ENCODE measurements at places on chromosomes 1 and 21.

- peak; percentile 83 for DNase-seq
These were observed 350 bp upstream of the S100A6 start for GRCh38 chr1:153536012-153536670.

DNA sequence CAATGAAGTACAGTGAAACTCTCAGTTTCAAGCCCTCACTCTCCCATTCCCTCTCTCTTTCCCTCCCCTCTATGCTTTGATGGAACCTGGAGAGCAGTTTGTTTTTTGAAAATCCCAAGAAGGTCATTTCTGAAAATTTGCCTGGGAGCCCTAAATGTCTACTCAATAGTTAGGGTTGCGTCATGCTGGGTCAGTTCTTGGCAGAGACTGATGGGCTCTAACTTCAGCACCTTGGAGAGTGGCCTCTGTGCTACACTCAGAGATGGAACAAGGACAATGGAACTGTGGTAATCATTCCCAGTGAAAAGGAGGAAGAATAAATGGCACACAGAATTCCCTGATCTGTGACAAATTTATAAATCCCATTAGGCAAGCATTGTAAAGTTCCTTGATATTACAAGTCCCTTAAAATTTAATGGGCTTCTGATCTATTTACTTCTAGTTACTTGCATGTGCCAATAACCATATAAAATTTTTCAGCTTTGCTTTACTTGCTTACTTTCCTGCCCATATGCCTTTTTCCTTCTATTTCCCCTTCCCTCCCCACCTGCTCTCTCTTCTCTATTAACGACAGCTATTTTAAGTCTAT is 182.9 kb upstream of the KCND3 start:
- DNase-seq: no peak

DNA sequence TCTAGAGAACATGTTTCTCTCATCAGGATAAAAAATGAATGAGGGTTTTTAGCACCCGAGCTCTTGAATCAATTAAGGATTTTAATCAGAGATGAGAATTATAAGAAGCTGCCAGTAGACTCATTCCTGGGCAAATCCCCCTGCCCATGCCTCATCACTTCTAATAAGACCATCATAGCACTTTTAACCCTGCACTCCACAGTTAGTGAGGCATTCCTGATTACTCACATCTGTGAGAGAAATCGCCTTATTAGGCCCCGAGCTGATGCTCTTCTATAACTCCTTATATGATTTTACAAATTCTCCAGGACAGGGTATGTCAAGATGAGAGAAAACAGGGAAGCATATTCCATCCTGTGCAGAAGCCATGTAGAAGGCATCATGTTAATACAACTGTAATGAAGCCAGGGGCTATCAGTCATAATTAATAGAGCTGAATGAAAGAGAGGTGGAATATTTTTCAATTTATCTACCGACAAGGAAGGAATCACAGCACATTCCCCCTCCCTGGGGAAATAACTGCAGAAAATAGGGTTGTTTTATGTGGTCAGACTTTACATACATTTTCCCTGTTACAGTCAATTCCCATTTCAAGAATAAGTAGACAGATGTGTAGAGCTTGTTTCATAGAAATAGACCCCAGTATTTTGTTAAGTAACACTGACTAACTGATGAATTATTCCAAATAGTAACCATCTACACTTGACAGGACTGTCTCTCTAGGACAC is 272.7 kb downstream of the HHIPL2 start:
- no peak for DNase-seq

DNA sequence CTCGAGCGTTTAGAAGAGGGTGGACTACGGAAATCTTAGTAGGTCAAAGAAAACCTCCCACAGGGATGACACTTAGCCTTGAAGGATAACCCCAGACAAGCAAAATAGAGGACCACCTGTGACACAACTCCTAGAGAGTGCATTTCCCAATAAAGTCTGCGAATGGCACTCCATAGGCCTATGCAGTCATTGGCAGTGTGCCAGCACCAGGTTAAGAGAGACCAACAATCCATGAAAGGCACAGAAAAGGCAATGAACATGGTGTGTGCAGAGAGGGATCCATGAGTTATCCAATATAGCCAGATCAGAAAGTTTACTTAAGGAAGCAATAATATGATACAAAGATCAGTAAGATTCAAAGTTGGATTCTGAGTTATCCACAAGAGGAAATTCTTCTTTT is 45.2 kb upstream of the FMO2 start:
- no peak for DNase-seq

- no peak for DNase-seq
These were observed 3.0 kb downstream of the SWT1 start for GRCh38 chr1:185159966-185160365.

GRCh38 chr1:31432592-31433395 is 19.8 kb downstream of the SERINC2 start:
- DNase-seq: no peak

GRCh38 chr1:204780630-204781029 is 90.0 kb upstream of the NFASC start:
- DNase-seq: no peak

DNA sequence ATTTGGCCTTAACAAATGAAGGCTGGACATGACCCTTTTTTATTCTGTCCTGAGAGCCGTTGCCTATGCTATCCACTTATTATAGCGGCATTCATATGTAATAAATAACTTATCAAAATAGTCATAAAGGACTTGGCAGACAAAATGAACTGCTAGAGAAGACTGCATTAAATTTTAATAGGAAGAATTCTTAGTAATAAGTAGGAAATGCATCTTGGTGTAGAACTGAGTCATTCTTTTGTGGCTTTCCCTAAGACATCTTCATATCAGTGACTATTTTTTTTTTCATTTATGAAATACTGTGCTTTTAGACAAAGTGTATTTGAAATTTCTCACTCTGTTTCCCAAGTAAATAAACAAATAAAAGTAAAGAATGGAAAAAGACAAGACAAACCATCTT is 45.6 kb downstream of the PBX1 start:
- no peak for DNase-seq

GRCh38 chr1:982765-983436 is 1.0 kb upstream of the PERM1 start:
- DNase-seq: no peak

GRCh38 chr1:202045705-202046104 is 35.3 kb downstream of the ELF3 start:
- no peak for DNase-seq

DNA sequence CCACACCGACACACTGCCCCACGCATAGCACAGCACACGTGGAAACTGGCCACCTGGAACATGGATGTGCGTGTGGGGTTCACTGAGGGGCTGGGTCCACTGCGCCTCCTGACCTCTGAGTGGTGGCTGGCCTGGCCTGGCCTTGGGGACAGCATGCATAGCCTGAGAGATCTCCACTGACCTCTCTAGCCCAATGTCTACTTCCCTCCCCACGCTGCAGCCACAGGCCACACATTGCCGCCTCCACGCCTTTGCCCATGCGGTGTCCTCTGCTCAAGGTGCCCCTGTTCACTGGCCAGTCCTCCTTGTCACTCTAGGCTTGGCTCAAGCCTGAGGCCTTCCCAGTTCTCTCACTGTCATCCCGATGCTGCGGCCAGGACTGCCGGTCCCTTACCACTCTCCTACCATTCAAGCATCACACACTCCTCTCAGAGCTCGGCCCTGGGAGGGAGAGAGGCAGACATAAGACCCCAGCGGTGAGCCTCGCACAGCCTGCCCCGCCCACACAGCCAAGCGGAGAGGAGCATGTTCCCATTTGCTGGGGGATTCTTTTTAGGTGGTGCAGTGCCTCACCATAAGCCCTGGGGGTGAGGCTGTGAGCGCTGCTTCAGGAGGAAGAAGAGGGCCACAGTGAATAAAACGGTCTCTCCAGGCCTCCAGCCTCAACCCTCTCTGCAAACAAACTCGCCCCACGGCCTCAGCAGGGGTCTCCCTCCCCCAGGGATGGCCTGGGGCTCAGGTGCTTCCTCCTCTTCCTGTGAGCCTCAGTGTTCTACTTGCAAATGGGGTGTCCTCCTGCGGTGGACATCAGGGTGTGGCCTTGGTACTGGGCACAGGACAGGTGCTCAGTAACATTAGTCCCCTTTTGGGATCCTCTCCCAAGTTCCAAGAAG is 80.8 kb downstream of the DMRTB1 start:
- no peak for DNase-seq

DNA sequence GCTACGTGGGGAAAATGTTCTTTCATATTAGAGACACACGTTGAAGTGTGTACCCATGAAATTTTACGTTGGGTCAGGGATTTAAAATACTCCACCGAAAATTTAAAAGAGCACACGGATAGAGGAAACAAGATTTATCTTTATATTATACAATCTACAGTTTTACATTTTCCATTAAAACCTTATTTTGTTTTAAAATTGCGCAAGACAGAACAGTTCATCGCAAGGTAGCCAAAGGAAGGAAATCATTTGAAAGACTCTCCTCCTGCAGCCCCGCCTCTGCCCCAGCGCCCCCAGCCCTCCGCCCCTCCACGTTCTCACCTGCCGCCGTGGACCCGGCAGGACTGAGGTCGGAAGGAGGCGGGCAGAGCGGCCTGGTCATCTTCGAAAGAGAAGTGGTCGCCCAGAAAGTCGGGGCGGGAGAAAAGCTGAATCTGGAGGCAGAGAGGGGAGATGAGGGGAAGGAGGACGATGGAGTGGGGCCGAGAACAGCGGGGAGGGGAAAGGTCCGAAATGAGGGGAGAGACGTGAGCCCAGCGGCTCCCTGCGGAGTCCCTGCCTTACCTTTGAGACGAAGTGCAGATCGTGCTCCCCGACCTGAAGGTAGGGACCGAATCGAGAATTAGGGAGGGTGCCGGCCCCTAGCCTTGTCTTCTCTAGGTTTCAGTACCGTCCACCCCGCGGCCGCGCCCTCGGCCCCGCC is 18.0 kb downstream of the CRYBG2 start:
- no peak for DNase-seq

- DNase-seq: no peak
These were observed 77.0 kb upstream of the BACE2 start for GRCh38 chr21:41090981-41091380.

GRCh38 chr1:230165536-230165935 is 98.5 kb downstream of the GALNT2 start:
- no peak for DNase-seq

DNA sequence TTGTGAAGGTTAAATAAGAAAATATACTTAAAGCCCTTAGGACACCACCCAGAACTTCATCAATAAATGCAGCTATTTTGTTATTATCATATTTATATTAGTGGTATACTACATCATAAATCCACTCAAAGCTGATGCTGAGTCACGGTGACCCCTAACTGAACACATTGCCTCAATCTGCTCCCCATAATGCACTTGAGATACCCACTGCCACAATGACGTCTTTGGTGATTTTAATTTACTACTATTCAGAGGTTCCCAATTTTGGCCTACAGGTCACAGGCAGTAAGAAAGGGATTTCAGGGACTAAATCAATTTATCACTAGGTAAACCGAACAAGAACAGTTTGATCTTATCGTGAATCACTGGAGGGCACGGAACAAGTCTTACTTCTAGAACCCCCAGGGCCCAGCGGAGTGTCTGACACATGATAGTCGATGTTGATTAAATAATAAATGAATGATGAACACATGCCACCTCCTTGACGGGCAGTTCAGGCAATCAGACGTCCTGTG is 493 bp upstream of the CHD1L start:
- DNase-seq: no peak

- DNase-seq: no peak
These were observed 9.4 kb downstream of the TRIM45 start for GRCh38 chr1:117112047-117112717.

DNA sequence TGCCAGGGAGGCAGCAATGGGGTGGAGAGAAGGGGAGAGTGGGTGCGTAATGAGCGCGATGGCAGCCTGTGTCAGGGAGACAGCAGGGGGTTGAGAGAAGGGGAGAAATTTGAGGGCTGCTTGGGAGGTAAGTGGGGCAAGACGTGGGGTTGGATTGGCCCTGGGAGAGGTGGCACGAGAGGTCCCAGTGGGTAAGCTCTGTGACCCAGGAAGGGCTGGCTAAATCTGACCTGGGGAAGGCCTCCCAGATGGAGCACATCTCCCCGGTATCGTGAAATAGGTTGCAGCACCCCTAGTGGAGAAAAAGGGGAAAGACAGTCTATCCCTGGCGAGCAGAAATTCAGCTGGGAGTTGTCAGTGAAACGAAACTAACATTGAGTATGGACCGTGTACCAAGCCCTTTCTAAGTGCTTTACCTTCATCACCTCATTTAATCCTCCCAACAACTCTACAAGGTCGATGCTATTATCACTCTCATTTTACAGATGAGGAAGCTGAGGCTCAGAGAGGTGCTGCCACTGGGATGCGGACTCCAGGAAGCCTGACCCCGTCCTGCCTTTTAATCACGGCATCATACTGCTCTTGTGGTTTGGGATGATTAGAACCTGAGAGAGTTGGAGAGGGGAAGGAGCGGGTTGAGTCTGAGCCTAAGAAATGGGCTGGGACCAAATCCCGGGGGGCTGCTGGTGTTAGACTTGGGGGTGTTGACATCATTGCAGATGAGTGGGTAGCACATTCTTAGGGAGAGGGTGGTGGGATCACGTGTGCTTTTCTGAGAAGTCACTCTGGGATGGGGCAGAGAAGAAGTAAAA is 56.6 kb upstream of the RPL11 start:
- DNase-seq: peak; percentile 73

DNA sequence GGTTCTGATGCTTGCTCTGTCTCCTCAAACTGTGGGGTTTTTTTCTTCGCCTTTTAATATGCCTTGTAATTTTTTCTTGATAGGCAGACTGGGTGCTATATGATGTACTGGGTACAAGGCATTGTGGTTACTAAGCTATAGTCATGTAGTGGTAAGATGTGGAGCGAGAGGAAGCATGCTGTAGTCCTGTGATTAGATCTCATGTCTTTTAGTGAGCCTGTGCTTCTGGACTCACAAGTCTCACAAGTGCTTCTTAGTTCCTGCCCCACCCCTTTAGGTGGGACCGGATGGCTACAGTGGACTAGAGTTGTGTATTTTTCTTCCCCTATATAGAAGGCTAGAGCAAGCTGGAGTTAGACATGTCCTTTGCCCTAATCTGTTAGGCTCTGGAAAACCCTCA is 178.7 kb downstream of the DNM3 start:
- no peak for DNase-seq

DNA sequence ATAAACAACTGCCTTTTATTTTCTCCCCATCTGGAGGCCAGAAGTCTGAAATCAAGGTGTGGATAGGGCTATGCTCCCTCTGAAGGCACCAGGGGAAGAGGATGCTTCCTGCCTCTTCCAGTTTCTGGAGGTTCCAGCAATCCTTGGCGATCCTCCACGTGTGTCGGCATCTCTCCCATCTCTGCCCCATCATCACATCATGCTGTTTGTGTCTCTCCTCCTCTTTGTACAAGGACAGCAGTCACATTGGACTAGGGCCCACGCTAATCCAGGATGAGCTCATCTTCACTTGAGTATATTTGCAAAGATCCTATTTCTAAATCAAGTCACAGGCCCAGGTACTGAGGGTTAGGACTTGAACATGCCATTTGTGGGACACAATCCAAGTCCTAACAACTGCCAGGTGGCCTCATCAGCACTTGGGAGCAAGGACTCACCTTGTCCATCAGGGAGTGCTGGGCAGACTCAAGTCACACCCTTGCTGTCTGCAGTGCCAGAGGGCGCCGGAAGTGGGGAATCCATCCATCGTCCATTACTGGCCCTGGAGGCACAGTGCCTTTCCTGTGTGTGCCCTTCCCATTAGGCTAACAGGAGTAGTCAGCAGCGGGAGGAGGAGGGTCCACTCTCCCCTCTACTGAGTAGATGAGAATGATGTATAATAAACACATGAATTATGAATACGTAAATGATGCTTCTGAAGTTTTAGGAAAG is 185.4 kb upstream of the AJAP1 start:
- DNase-seq: no peak

GRCh38 chr1:54944610-54945392 is 35.6 kb upstream of the TMEM61 start:
- peak; percentile 54 for DNase-seq
